C1 segment of cervical spinal cord (tissue), 14 donors: ENCODE measurements at places on chromosomes 7 and 10.

DNA sequence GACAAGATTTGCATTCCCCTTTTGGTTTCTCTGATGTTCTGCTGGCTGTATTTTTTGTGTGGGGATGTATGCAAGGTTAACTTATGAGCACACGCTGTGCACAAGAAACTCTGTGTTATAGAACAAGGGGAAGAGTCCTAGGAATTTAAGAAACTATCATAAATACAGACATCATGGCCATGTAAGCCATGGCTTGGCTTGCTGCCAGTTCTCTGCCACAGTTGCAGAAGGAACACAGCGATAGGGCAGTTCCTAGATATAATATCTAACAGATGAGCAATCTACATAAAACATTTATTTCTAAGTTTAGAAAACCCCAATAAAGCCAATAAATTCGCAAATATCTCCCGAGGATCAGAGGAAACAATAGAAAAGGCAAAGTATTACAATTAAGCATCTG is 153.3 kb downstream of the LRRTM3 start:
- no peak for DNase-seq

DNA sequence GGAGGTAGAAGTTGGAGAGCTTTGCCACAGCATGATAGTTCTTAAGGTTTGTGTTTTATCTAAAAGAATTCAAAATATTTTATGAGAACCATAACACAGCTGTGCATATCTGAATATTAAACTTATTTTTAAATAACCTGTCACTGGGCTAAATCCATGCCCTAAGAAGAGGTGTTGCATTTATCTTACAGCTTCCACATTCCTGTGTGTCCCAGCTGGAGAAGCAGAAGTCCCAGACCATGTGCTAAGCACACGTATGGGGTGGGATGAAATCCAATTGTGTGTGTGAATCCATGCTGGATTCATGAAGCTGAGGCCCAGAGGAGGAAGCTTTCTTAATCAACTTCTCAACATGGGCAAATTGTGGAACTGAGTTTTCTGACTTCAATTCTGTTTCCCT is 121.5 kb downstream of the PKD1L1 start:
- DNase-seq: no peak

- no peak for DNase-seq
These were observed 64.8 kb downstream of the ARMC3 start for GRCh38 chr10:22992621-22993020.

- no peak for DNase-seq
These were observed 102.4 kb downstream of the USP6NL start for GRCh38 chr10:11509036-11509435.

DNA sequence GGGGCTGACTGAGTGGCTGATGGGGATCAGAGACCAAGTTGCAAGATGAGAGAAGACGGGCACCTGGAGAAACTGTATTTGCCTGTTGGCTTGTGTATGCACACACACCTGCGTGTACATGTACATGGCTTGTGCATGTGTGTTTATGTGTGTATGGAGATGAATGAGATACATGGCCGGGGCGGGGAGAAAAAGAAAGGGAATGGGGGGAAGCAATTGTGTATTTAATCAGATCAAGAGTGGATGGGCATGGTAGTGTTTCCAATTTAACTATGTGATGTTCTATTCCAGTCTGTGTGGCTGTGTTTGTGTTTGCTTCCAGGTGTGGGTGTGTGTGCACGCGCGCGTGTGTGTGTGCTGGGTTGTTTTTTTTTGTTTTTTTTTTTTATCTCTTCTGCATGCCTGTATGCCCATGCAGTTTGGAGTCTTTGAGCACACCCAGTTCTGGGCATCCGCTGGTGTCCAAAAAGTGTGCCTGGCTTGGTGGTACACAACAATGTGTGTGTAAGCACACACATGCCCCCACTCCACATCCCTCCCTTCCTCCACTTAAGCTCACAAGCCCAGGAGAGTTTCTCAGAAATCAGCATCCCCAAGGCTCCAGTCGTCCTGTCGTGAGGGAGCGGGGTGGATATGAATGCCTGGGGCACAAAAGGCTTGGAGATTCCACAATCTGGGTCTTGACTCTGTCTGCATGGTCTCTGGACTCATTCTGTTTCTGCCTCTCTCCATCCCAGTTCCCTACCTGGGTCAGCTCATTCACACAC is 2.5 kb upstream of the VGF start:
- no peak for DNase-seq
